Fibroblast of lung (primary cell): ENCODE measurements at places on chromosomes 3 and 15.

GRCh38 chr3:4019501-4019900, 220.3 kb downstream of the LRRN1 start:
- no peak for DNase-seq

DNA sequence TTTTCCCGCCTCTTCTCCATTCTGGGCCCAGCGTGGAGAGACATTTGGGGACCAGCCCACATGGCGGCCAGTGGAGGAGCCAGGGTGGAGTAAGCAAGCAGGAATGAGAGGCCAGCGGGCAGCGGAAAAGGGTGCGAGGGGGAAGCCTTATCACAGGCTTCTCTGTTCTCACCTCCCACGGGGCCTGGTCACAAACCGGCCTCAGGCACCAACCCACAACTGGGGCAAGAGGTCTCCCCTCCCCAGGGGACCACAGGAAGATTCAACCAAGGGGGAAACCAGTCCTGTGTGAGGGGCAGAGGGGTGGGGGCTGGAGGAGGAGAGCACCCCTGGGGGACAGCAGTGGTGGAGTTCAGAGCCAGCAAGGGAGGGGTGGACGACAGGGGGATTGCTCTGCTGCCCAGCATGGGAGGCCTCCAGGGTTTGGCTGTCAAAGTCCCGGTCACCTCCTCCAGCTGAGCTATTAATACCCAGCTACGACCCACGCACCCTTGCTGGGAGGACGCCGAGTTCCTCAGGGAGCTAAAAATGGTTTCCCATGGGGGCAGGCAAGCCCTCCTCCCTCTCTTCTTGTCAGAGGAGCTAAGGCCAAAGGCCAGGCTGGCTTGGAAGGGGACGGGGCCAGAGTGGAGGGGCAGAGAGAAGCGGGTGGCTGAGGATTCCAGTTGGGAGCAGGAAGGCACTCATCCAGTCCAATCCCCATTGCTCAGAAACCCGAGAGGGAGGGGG, 23.8 kb upstream of the RPL29 start:
- no peak for DNase-seq

GRCh38 chr3:95333826-95334225, 1271.0 kb downstream of the NSUN3 start:
- no peak for DNase-seq

GRCh38 chr3:182276512-182276911, 516.8 kb upstream of the ATP11B start:
- no peak for DNase-seq

GRCh38 chr3:56904552-56905215, 102.9 kb upstream of the ARHGEF3 start:
- no peak for DNase-seq

- DNase-seq, result no peak
Observed at GRCh38 chr3:27554706-27555105, 70.5 kb upstream of the SLC4A7 start.
